ENCODE measurements at places on chromosomes 6 and 20. TPM values are rescaled to one million over a fixed set of nuclear protein-coding genes. Genes with fewer than 3 reads are reported as not detected.

The HLA-DOA gene
- 2.7 TPM for polyA plus RNA-seq

The TMEM200A gene
- 11.5 TPM for polyA plus RNA-seq

The SOX18 gene
- polyA plus RNA-seq: 11.5 TPM

The MLN gene
- polyA plus RNA-seq: not detected

The LST1 gene
- polyA plus RNA-seq: 6.2 TPM

All from muscle of back (tissue), 13 donors.